ENCODE measurements at places on chromosomes 7 and 10.

GRCh38 chr7:156892081-156892800 is 742 bp downstream of the LMBR1 start:
- DNase-seq: no peak

DNA sequence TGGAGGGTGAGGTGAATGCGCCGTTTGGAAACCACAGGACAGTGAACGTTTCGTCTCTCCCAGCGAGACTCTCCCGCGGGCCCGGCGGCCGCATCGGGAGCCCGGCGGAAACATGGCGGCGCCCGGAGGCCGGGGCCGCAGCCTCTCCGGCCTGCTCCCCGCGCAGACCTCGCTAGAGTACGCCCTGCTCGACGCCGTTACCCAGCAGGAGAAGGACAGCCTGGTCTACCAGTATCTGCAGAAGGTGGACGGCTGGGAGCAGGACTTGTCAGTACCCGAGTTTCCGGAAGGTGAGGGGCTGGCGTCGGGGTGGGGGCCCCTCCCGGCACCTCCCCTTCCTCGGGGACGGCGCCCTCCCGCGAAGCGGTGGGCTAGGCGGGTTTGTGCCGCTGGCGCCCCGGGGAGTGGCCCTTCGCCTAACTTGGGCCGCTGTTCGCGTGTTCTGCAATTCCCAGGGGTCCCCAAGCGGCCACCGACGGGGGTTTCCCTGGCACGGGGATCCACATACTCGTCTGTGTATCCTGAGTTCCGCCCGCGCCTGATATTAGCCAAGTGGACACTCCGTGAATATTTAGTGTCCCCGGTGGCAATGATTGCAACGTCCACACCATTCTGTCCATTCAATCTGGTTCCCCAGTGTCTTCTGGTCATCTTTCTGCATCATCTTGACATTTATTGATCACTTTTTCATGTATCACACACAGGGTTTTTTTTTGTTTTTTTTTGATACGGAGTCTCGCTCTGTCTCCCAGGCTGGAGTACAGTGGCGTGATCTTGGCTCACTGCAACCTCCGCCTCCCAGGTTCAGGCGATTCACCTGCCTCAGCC is 514 bp downstream of the NHLRC2 start:
- no peak for DNase-seq

- DNase-seq: no peak
Measured at GRCh38 chr7:65453341-65454030, 79.8 kb downstream of the ZNF92 start.

DNA sequence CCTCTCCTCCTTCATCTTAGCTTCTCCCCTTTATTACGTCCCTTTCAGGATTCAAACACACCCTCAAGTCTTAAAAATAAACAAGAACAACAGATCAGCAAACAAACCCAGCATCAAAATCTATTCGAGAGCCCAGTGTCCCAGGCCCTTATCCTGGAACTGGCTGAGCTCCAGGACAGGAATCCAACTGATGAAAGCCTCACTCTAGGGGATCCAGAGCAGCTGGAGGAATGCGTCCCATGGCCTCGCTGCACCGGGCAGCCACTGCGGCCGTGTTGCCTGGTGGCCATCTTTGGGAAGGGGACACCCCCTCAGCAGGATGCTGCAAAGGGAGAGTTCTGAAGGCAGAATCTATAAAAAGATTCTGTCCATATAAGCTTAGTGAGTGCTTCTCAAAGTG is 156.5 kb upstream of the BMPER start:
- DNase-seq: no peak

GRCh38 chr7:14381306-14381705 is 391.8 kb upstream of the ETV1 start:
- no peak for DNase-seq

DNA sequence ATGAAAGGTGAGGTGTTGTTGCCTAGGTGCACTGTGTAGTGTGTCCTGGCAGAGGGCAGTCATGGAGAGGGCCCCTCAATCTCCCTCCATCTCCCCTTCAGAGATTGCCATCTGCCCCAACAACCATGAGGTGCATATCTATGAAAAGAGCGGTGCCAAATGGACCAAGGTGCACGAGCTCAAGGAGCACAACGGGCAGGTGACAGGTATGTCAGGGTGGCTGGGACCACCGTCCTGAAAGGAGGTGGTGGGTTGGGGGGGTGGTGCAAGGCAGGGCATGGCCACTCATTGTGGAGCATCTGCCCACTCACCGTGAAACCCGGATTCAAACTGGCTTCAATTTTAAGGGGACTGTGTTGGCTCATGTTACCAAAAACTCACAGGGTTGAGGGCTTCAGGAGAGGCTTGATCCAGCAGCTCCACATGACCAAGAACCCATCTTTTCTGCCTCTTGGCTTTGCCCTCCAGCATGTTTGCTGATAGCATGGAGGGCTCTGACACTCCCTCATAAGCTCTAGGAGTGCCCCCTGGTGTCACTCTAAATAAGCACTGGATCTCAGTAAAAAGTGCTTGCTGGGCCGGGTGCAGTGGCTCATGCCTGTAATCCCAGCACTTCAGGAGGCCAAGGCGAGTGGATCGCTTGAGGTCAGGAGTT is 12.2 kb downstream of the ARPC1B start:
- no peak for DNase-seq

- no peak for DNase-seq
Measured at GRCh38 chr10:72067463-72068125, 20.8 kb downstream of the SPOCK2 start.

- DNase-seq: no peak
Measured at GRCh38 chr7:6165521-6166320, 106.7 kb downstream of the CYTH3 start.
